RWPE2 (cell line): ENCODE measurements at places on chromosomes 12 and 14.

- no peak for DNase-seq
These were observed 33.9 kb downstream of the ARF6 start for GRCh38 chr14:49926803-49927202.

- no peak for DNase-seq
These were observed 9.2 kb downstream of the NIN start for GRCh38 chr14:50821510-50822464.

DNA sequence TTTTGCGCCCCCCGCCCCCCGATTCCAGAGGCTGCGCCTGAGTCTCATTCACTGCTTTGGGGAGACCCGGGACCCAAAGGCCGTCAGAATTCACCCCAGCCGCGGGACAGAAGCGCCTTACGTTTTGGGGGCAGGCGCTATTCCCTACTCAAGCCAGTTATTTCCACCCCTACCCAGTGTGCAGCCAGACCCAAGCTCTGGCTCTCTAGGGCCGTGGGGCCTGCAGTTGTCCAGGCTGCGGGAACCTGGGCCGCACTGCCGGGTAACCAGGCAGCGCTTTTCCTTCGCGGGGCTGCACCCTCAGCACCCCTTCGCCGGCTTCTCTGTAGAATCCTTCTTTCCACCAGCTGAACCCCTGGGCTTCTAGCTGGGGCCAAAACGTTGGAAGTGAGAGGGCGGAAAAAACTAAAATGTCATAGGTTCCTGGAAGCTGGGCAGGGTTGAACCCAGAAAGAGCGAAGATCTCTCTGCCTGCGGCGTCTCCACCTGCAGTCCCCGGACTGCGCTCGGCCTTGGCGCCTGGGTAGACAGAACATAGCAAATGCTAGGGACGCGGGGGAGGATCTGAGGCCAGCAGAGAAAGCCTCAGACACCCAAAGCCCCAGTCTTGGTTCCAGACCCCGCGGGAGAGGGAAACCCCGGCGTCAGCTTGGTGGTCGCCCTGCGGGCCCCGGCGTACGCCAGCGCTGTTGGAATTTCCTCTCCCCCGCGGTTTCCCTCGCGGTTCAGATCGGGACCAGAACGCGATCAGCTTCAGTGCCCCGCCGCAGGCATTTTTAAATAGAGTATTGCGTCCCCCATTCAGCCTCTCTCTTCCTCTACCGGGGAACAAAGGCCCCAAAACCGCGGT lies 18.3 kb downstream of the TBX3 start:
- DNase-seq = no peak

DNA sequence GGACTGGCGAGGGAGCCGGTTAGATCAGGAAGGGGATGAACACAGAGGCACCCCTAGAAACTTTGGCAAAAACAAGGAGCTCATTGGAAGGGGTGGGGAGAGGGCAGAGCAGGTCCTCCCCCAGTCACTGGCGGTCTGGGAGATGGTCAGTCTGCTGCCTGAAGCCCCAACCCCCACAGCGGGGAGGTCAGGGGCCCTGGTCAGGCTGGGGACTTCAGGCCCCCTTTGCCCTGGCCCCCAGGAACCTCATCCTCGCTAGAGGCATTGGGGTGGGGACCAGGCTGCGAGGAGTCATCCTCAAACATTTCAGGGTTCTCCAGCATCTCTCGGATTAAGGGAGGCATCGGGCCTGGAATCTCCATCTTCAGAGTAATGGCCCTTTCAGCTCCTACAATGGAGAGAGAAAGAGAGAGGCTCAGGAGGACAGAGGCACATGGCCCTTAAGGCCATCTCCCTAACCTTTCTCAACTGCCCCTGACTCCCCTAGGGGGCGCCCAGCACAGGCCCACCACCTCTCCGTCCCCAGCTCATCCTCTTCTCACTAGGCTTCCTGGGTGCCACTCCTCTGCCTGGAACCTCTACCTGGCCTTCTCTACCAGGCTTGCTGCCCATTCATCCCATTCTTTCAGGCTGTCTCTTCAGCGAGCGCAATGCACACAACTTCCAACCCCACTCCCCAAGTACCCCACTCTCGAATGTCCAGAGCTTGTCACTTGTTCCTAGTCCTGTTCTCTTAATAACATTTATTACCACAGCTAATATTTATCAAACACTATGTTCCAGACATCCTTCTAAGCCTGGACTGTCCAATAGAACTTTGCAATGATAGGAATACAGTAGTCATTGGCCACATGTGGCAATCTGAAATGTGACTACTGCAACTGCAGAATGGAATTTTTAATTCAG lies 4.7 kb upstream of the ITGB7 start:
- DNase-seq = no peak

- DNase-seq = no peak
These were observed 23.3 kb upstream of the SLC15A5 start for GRCh38 chr12:16300736-16301135.

GRCh38 chr12:1350934-1351240 lies 243.5 kb downstream of the FBXL14 start:
- no peak for DNase-seq

- no peak for DNase-seq
These were observed 36.3 kb downstream of the TPCN1 start for GRCh38 chr12:113257564-113257963.

DNA sequence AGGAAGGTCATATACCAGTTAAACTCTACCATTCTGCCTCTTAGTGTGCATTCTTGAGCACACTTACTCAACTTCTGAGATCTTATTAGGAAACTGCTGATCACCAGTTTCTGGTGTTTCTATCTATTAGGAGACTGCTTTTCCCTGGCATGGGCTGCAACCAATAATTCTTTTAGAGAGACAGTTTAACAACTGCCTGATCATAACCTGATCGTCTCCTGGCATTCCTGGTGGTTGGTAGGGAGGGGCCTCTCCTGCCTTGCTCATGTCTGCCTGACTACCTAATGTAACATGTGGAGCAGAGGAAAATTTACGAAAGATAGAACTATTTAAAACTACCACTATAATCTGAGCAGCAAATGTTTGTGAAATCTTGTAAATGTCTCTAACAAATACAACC lies 75.3 kb upstream of the MGAT4C start:
- no peak for DNase-seq

GRCh38 chr12:2187195-2187945 lies 134.6 kb downstream of the CACNA1C start:
- no peak for DNase-seq

- no peak for DNase-seq
These were observed 97.0 kb upstream of the NPAS3 start for GRCh38 chr14:32841698-32842097.

GRCh38 chr14:78358591-78358990 lies 188.4 kb downstream of the NRXN3 start:
- no peak for DNase-seq

GRCh38 chr14:62451221-62451620 lies 594.0 kb downstream of the KCNH5 start:
- DNase-seq = no peak

DNA sequence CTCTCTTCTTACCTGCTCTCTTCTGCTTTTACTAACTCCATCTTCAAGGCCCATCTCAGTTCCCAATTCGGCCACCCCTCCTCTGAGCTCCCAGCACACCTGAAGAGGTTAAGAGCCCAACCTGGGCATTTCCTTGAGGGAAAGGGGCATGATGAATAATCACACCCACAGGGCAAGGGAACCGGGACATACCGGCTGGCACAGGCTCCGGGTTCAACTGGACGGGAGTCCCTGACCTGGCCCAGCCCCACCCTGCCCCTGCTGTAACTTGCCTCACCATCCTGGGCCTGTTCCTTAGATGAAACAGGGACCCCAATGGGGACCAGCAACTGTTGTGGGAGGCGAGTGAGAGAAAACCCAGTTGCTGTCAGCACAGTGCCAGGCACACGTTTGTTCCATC lies 8.5 kb downstream of the CCDC85C start:
- peak; percentile 59 for DNase-seq

GRCh38 chr12:31687101-31687527 lies 27.6 kb downstream of the ETFBKMT start:
- DNase-seq = no peak

GRCh38 chr12:52244615-52244994 lies 11.6 kb downstream of the KRT7 start:
- peak; percentile 62 for DNase-seq

DNA sequence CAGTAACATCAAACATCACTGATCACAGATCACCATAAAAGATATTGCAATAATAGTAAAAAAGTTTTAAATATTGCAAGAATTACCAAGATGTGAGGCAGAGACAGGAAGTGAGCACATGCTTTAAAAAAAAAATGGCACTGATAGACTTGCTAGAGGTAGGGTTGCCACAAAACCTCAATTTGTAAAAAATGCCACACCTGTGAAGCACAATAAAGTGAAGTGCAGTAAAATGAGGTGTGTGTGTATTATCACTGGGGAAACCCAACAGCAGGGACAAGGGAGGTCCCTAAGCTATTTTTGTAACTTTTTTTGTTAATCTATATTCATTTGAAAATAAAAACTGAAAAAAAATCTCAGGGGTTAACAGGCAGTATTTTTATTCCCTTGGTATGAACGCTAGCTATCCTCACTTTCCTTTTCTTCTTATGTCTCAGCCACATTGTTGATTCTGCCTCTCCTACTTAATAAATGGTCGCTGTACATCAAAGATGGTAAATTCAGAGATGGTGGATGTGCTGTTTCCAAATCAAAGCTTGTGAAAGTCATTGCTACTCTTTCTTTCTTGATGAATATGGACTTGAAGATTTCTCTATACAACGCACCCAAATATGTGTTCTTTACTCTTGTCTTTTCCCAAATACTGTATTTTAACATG lies 14.0 kb upstream of the KLRD1 start:
- no peak for DNase-seq

DNA sequence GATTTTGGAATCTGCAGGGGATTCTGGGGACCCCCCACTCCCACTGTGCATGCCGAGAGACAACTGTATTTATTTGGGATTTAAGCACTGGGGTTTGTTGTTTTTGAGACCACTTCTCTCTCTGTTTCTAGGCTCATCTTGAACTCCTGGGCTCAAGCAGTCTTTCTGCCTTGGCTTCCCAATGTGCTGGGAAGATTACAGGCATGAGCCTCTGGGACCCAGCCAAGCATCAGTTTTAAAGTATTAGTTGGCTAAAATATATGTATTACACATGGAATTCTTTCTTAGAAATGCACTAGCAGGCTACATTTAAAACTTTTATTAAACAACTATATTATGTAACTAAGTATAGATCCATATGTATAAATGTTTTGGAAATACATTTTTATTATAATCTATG lies 78.3 kb downstream of the AEBP2 start:
- DNase-seq = no peak

GRCh38 chr14:47278233-47278842 lies 397.1 kb downstream of the MDGA2 start:
- DNase-seq = no peak

GRCh38 chr12:132061641-132062430 lies 82.3 kb downstream of the DDX51 start:
- DNase-seq = no peak

- no peak for DNase-seq
These were observed 6.7 kb downstream of the DLST start for GRCh38 chr14:74888164-74889158.

- DNase-seq = peak; percentile 96
These were observed at the start of gene CSRNP2 for GRCh38 chr12:51083126-51083833. TSS of gene CSRNP2 (minus strand) at chr12:51083596. CDS start at chr12:51076561, 7,035 bp downstream.

GRCh38 chr12:49980501-49981349 lies 8.0 kb downstream of the AQP6 start:
- DNase-seq = no peak

DNA sequence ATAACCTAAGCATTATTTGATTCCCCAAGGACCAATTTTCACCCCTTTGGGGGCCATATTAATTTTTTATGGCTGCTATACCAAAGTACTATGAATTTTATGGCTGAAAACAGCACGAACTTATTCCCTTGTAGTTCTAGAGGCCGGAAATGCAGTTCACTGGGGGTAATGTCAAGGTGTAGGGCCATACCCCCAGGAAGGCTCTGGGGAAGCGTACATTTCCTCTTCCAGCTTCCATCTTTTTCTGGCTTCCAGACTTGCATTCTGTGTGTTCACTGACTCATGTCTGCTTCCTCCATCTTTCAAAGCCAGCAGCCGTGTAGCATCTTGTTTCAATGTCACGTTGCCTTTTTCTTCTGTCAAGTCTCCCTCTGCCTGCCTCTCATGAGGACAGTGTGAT lies 133.5 kb downstream of the BICD1 start:
- no peak for DNase-seq
